GDM1 (cell line): ENCODE measurements at places on chromosomes 12 and 14.

DNA sequence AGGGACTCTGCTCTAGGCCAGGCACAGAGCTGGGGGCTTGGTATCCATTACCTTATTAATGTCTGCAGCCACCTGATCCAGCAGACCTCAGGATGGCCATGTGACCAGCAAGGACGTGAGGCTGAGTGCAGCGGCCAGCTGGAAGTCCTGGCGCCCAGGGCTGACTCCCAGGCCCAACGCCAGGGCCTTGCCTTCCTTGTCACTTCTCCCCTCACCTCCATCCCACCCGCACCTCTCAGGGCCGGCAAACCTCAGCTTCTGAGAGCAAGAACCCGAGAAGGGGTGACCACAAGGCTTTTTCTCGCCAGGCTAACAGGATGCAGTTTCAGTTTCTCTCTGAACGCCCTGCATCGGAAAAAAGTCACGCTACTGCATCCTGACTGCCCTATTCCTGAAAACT lies 15.4 kb downstream of the RAB35 start:
- no peak for DNase-seq

DNA sequence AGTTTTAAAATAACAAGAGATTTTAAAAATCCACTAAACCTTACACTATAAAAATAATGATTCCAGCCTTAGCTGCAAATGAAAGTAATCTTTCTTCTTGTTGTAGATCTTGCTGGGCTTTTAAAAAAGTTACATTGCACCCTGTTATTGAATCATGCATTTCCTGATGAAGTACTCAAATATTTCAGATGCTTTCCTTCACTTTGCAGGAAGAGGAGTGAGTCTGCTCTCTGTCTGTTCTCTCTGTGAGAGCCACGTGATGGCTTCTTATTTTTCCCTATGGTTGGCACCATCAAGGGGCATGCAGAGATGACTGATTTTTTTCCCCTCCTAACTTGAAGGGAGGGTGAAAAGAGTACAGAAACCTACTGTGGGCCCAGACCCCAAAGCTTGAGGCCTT lies 262.7 kb downstream of the ATP23 start:
- DNase-seq = no peak

GRCh38 chr12:110109037-110109836 lies 14.9 kb upstream of the IFT81 start:
- DNase-seq = no peak

GRCh38 chr12:56687223-56688128 lies 608 bp downstream of the PTGES3 start:
- DNase-seq = peak; percentile 8

DNA sequence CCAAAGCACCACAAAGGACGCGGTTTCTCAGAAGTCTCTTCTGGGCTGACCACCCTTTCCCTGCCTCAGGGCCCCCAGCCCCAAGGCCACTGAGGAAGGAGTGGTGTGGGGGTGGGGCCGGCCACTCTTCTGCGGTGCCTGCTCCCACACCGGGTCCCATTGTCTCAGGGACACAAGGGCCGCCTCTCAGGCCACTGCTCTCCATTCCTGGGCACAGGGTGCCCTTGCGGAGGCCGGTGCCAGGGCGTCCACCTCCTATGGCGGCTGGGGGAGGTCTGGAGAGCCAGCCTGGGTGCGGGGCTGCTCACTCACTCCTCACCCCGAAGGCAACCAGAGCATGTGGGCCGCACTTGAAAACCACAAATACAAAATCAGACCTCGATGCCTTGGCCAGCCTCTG lies 44.1 kb downstream of the PRIMA1 start:
- DNase-seq = no peak

- no peak for DNase-seq
Measured at GRCh38 chr12:86929962-86930361, 673.8 kb upstream of the MGAT4C start.

GRCh38 chr12:75439930-75440329 lies 40.6 kb upstream of the GLIPR1 start:
- no peak for DNase-seq

- DNase-seq = no peak
Measured at GRCh38 chr12:90627180-90627896, 327.6 kb downstream of the CCER1 start.

GRCh38 chr14:87133073-87133801 lies 859.7 kb downstream of the GALC start:
- no peak for DNase-seq

- DNase-seq = no peak
Measured at GRCh38 chr14:36997843-36998242, 174.6 kb downstream of the SLC25A21 start.

GRCh38 chr12:24625103-24625502 lies 323.8 kb downstream of the BCAT1 start:
- DNase-seq = no peak

- no peak for DNase-seq
Measured at GRCh38 chr12:6975297-6976032, 4.8 kb downstream of the EMG1 start.

- peak; percentile 94 for DNase-seq
Measured at GRCh38 chr12:110349514-110350151, 53.9 kb downstream of the ANAPC7 start.

DNA sequence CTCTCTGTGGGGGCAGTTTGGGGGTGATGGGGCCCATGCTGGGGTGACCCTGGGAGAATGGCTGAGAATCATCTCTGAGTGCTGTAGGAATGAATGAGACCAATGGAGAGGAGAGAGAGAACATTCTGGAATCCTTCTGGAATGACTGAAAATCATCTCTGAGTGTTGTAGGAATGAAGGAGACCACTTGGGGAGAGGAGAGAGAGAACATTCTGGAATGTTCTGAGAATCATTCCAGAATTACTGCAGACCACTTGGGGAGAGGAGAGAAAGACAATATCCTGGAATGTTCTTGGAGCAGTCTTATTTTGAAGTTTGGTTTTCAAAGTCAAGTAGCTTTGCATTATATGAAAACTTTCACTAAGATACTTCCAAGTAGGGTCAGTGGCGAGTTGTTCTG lies 64.3 kb downstream of the ZNF664 start:
- no peak for DNase-seq

DNA sequence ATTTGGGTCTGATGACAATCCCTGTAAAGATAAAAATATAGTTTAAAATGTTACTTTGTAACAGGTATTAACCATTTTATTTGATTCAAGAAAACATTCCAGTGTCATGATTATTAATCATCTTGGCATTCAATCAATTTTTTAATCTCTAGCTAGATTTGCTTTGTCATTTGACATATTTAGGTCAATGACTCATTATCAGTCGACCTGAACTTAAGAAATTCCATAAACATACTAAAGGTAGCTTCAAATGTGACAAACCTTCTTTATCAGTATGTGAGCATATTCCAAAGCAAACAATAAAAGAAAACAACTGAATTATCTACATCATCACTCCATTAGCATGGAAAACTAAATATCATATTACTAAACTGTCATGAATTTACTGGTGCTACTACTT lies 50.8 kb upstream of the CDKL1 start:
- no peak for DNase-seq

- no peak for DNase-seq
Measured at GRCh38 chr14:33297565-33297964, 358.9 kb downstream of the NPAS3 start.

- DNase-seq = peak; percentile 3
Measured at GRCh38 chr12:41993283-41993682, 151.4 kb downstream of the GXYLT1 start.

DNA sequence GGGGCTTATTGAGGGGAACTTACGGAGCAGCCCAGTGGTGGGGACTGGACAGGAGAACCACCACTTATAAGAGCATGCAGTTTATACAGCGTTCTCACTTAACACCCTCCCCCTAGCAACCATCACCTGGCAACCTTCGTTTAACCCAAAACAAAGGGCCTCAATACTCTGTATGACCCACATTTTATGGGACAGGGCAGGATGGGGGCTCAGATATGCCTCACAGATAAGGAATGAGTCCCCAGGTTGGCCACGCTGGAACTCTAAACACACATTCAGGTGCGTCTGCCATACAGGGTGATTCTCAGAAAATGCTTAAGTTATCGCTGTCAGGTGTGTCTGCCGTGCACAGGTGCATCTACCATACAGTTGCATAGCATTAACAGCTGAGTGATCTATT lies 99.2 kb downstream of the GCH1 start:
- DNase-seq = no peak

GRCh38 chr14:63088865-63089264 lies 43.6 kb upstream of the KCNH5 start:
- DNase-seq = no peak

GRCh38 chr12:107404981-107405380 lies 280.6 kb upstream of the PWP1 start:
- DNase-seq = peak; percentile 11

DNA sequence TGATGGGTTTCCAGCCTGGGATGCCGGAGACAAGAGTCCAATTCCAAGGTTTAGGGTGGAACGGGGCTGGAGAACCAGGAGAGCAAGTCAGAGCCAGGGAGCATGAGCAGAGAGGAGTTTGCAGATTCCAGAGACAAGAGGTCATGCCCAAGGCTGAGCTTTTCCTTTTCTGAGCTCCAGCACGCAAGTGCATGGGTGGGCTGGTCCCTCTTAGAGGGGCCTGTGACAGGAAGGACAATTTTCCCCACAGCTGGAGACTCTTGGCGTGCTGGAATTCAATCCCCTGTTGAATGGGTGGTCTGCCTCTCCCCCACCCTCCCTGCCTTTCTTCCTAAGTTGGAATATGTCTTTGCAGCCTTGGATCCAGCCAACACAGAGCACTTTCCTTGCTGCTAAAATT lies 431.9 kb downstream of the BCL11B start:
- no peak for DNase-seq

DNA sequence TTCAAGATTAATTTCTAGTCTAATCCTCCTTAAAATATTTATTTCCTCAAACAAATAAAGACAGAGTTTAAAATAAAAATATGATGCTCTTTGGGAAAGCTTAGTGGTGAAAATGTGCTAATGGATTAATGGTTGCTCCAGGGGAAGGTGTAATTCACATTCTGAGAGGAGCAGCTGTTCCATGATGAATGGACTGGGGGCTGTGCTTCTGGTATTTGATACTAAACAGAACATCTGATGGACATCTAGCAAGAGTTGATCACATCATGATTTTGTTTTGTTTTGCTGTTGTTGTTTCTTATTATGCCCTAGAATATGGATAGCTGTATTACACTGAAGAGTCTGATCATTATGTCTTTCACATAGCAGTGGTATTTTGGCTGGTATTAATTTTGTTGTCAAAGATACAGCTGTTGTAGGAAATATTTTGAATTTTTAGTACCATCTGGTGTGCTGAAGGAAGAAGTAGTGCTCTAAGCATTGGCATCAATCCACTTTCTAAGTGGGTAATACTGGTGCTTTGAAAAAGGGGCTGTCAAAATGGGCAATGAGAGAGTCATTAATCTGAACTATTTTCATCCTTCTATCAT lies 296.4 kb downstream of the ADAMTS20 start:
- DNase-seq = no peak

DNA sequence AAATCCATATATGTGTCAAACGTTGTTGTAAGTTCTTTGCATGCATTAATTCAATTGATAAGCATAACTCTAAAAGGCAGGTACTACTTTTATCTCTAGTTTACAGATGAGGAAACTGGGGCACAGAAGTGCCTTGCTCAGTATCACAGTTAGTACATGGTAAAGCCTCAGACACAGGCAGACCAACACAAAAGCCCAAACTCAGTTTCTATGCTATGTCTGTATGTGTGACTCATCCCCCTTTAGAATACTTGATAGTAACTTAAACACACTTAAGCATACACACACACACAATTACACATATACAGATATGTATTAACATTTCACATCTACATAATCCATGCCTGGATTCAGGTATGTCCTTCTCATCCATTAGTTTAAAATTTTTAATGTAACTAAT lies 88.0 kb downstream of the EPS8 start:
- no peak for DNase-seq

DNA sequence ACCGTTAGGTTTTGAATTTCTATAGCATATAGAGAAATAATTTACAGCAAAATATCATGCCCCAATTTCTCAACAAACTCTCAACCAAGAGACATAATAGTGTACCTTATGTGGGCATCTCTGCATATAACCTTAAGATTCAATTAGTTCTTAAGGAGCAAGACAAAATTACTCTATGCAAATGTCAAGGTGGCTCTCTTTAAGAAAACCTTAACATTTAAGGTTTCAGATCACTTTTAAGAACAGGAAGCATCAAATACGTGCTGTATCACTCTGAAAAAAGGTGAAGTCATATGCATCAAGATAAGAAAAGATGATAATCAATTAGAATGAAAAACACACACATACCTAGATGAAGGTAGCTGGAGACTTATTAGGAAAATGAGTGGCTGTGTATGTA lies 728.0 kb downstream of the FLRT2 start:
- DNase-seq = no peak

- no peak for DNase-seq
Measured at GRCh38 chr12:1795221-1795784, 25.1 kb upstream of the LRTM2 start.

- peak; percentile 70 for DNase-seq
Measured at GRCh38 chr12:53213348-53213747, 6.3 kb upstream of the ITGB7 start.

- DNase-seq = no peak
Measured at GRCh38 chr14:53880761-53881160, 75.9 kb downstream of the BMP4 start.

DNA sequence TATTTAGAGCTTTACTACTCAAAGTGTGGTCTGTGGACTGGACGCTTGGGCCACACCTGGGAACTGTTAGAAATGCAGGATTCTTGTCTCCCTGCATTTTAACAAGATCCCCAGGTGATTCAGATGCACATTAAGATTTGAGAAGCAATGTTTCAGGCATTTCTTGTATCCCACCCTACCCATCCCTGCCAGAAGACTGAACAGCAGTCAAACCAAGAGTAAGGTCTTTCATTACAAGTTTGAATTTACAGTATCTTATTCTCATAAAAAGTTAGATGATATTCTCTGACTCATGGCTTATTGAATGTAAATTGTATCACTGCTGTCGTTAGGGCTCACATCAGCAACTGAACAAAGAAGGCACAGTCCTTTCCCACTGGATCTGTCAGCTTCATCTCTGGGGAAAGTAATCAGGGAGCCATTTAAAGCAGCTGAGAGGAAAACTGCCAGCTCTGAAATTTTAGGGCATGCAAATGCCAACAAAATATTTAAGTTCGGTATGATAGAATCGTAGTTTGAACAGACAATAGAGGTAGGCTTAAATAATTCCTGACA lies 141.1 kb downstream of the AKAP6 start:
- DNase-seq = no peak
